ENCODE measurements at places on chromosomes 2 and 18. TPM values are rescaled to one million over a fixed set of nuclear protein-coding genes. Genes with fewer than 3 reads are reported as not detected.

Gene EIF2AK2
- total RNA-seq, result 29.4 TPM

Gene CCL20
- total RNA-seq, result not detected

Gene CCDC74A
- 4.3 TPM for total RNA-seq

Gene NEDD4L
- total RNA-seq, result 36.0 TPM

Gene IL36RN
- not detected for total RNA-seq

Gene ICOS
- total RNA-seq, result not detected

Gene CRYBA2
- total RNA-seq, result not detected

Gene IL37
- not detected for total RNA-seq

Gene KANSL3
- total RNA-seq, result 21.9 TPM

Gene KIF1A
- not detected for total RNA-seq

DNA sequence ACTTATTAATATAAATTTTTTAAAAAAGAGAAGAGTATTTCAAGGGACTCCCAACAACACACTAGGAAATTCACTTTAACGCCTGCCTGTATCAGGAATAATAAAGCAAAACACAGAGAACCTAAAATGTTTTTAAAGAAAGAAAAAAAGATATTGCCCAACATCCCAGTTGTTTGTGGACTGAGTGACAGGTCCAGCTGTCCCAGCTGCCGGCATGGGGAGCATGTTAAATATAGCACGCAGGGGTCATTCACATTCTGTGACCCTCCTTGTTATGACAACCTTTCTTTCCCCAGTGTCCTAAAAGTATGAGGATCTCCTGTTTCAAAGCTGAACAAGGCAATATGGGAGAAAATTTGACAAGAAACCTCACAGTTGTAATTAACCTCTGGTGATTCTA is 4.4 kb downstream of the KLHL41 start:
- H3K27me3 ChIP-seq, result no peaks in the 10 kb centered on the region
- no peak for DNase-seq
- H3K36me3 ChIP-seq, result no peaks in the 10 kb centered on the region
- H3K27ac ChIP-seq, result no peak overlapping the region
- no peak overlapping the region for H3K4me3 ChIP-seq

DNA sequence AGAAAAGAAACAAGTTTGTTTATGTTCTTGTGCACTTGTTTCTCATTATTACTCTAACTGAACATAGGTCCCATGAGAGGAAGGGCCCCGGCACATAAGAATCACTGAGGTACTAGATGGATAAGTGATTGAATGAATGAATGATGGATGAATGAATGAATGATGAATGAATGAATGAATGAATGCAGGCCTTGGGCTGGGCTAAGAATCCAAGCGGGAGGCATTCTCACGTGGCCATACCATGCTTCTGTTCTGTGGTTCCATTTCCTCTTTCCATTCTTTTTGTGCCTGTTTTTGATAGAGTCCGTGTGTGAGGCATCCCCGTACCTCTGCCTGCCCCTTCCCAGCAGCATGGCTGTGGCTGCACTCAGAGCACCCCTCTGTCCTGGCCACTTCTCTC is 94.8 kb downstream of the SH3BP4 start:
- peaks cover 45% of the 10 kb centered on the region for H3K4me1 ChIP-seq
- peaks cover 74% of the 10 kb centered on the region for H3K36me3 ChIP-seq
- no peak for DNase-seq
- H3K27me3 ChIP-seq, result no peaks in the 10 kb centered on the region
- H3K27ac ChIP-seq, result no peak overlapping the region

DNA sequence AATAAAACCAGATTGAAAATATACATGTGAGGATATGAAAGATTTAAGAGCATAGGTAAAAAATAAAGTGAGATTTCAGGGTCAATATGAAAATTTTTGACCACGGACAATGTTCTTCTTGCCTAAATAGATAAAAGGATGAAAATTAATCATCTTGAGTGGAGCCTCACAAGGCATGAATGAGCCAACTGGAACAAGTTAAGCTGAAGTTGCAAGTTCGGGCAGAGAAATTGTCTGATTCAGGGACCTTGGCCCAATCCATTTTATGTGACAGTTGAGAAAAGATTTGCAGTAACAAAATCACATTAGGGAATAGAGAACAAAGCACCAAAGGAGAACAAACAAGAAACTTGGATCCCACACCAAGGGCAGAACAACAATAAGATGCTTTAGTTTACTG is 305.3 kb downstream of the TMX3 start:
- no peak overlapping the region for H3K4me3 ChIP-seq
- no peaks in the 10 kb centered on the region for H3K4me1 ChIP-seq
- no peak overlapping the region for H3K27ac ChIP-seq
- no peaks in the 10 kb centered on the region for H3K27me3 ChIP-seq

- H3K27ac ChIP-seq, result no peak overlapping the region
- H3K4me1 ChIP-seq, result no peaks in the 10 kb centered on the region
Observed at GRCh38 chr18:12119358-12119757, 25.7 kb downstream of the ANKRD62 start.

GRCh38 chr2:19532547-19533196 is 174.2 kb upstream of the OSR1 start:
- DNase-seq, result no peak
- no peaks in the 10 kb centered on the region for H3K4me1 ChIP-seq
- H3K27me3 ChIP-seq, result no peaks in the 10 kb centered on the region

DNA sequence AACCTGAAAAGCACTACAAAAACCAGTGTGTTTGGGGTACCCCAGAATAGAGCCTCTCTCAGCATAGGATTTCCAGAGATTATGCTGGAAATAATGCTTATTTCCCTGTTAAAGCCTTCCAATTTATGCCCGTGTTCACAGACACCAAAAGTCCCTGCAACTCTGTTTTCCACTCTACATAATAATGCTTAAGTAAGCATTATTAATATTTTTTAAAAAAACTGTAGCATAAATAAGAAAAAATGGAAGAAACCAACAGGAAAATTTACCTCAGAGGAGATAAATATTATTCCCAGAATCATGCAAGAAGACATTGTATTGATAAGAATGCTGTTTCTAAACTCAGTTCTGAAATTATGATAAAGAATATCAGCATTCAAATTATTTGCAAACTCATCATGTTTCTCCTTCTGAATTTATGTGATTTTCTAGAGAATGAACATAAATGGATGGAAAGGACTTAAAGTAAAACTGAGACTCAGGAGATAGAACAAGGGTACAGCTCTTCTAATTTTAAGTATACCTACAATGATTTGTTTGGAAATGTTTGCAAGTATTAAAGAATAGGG is 241.7 kb downstream of the LRP1B start:
- no peaks in the 10 kb centered on the region for H3K36me3 ChIP-seq
- no peaks in the 10 kb centered on the region for H3K4me1 ChIP-seq
- DNase-seq, result no peak
- H3K4me3 ChIP-seq, result no peak overlapping the region
- no peak overlapping the region for H3K27ac ChIP-seq
- H3K27me3 ChIP-seq, result no peaks in the 10 kb centered on the region

DNA sequence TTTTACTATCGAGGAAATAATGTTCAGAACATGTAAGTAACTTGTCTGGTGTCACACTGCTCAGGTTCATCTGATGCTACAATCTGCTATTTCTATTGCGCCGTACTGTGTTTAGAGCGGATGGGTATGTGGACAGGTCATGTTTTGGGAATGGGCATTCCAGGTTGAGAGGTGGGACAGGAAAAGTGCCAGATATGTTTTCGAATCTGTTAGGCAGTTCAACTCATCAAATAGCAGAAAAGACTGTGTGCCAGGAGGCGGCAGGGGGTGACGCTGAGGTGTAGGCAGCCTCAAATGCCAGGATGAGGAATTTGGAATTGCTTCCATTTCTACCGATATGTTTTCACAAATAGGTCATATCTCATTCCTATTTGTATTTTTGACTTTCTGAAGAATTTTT is 123.8 kb downstream of the HRH4 start:
- no peak overlapping the region for H3K27ac ChIP-seq
- no peak overlapping the region for H3K4me3 ChIP-seq
- no peak for DNase-seq
- 0 out of 2 replicates have a peak, but pooled peaks cover 5% of the 10 kb centered on the region for H3K27me3 ChIP-seq

GRCh38 chr18:6207116-6207515 is 207.6 kb downstream of the L3MBTL4 start:
- H3K27ac ChIP-seq, result no peak overlapping the region
- peaks cover 22% of the 10 kb centered on the region for H3K4me1 ChIP-seq
- no peak for DNase-seq
- no peak overlapping the region for H3K4me3 ChIP-seq
- H3K36me3 ChIP-seq, result no peaks in the 10 kb centered on the region
- no peaks in the 10 kb centered on the region for H3K27me3 ChIP-seq

DNA sequence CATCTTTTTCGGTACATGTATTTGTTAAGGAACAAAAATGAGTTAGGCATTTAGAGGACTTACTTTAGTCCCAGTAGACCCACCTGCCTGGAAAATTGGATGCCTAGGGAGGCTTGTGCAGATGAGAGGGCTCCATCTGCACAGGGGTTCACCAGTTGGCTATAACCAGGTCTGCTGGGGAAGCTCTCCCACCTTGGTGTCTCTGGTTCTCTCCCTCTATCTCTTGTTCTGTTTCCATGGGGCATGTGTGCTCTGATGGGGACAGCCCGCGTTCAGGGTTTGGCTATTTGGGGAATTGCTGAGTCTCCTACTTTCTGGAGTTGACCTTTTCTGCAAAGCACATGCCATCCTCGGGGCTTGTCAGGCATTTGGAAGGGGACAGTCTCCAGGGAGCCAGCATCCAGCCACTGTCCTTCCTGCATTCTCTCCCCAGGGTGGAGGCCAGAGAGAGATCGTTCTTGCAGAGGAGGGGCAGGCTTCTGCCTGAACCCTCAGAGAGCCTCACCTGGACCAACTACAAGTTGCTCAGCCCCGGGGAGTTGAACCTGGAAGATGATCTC is 157.3 kb downstream of the KLHL29 start:
- no peaks in the 10 kb centered on the region for H3K36me3 ChIP-seq
- H3K27ac ChIP-seq, result no peak overlapping the region
- no peak overlapping the region for H3K4me3 ChIP-seq
- DNase-seq, result no peak

DNA sequence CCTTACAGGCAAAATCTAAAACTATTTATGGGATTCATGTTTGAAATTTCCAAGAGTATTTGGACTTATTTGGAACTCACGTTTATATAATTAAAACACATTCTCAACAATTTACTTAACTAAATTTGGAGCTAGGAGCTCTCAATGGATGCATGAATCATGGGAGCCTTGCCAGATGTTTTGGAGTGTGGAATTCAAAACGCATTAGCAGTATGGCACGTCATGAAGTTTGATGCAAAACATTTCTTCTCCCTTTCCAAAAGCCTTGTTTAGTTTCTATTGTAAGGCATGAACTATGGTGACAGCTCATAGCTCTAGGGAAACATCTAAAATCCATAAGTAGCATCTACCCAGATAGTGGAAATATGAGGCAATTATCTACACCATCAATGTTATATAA is 701.6 kb downstream of the SATB2 start:
- no peak for DNase-seq
- H3K27me3 ChIP-seq, result no peaks in the 10 kb centered on the region
- no peak overlapping the region for H3K27ac ChIP-seq

DNA sequence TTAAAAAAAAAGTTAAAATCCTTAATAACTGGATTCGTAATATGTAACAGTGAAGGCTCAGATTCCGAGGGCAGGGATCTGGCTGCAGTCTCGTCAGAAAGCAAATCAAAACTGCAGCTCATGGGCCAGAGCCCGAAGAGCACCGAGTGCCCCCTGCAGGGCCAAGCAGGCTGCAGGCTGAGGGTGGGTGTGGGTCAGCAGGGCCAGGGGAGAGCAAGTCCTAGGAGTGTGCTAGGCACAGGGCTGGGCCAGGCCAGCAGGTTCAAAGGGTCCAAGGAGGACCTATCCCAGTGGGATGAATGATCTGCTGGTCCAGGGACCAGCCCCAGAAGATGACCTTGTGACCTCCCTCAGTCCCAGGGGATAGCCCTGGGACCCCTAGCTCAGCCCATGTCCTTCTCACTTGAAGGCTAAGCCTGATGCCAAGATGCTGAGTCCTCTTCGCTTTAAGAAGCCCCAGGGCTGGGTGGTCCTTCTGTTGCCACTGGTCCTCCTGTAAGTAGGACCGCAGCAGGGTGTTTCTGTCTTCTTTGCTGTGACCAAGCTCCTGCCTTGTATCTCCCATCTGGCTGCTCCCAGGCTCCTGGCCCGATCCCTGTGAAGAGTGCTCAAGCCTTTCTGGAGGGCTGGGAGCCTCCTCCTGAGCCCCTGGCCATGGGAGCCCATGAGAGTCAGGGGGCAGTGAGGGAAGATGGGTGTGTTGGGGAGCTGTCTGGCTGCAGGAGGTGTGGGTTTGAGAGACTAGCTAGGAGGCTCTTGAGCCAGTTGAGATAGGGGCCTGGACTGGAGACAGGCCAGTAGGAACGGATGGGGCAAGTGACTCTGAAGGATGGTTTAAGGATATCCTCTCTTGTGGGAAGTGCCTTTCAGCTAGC is 150.7 kb downstream of the DYSF start:
- H3K4me3 ChIP-seq, result no peak overlapping the region
- H3K27me3 ChIP-seq, result no peaks in the 10 kb centered on the region
- no peak overlapping the region for H3K27ac ChIP-seq
- H3K4me1 ChIP-seq, result no peaks in the 10 kb centered on the region

DNA sequence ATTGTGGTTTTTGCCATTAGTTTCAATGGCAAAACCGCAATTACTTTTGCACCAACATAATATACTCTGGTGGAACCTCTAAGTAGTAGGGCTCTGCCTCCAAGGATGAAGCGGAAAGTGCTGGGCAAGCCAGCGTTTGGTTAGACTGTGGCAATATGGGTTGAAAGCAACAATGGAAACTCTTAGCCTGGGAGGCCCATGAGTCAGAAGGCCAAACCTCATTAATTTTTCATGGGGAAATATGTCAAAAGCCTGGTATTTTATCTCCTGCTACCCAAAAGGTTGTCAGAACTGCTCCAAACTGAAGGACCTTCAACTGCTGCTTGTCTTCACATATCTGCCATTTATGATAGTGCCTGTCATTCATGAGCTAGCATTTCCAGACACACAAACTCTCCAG is 179.1 kb upstream of the CYP26B1 start:
- no peak for DNase-seq
- no peak overlapping the region for H3K4me3 ChIP-seq
- H3K36me3 ChIP-seq, result no peaks in the 10 kb centered on the region

- H3K4me3 ChIP-seq, result no peak overlapping the region
- peaks cover 19% of the 10 kb centered on the region for H3K4me1 ChIP-seq
- peak; percentile 65 for DNase-seq
- no peaks in the 10 kb centered on the region for H3K36me3 ChIP-seq
Observed at GRCh38 chr18:55900380-55900779, 312.4 kb upstream of the TCF4 start.

GRCh38 chr18:55695091-55695490 is 107.1 kb upstream of the TCF4 start:
- H3K36me3 ChIP-seq, result no peaks in the 10 kb centered on the region
- no peak for DNase-seq
- no peaks in the 10 kb centered on the region for H3K27me3 ChIP-seq
- peaks cover 8% of the 10 kb centered on the region for H3K4me1 ChIP-seq
- peak overlapping the region; percentile 13 for H3K27ac ChIP-seq
- H3K4me3 ChIP-seq, result no peak overlapping the region

DNA sequence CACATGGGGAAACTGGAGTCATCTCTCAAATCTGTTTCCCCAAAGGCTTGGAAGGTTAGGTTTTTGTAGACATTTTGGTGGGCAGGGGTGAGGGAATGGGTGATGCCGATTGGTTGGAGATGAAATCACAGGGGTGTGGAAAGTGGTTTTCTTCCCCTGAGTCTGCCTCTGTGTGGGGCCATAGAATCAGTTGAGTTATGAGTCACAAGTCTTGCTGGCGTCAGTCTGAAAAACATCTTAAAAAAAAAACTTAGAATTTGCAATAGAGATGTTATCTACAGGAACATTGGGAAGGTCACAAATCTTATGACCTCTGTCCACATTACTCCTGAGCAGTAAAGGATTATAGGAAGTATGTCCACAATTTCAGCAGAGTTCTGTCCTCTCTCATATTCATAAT is 314.6 kb downstream of the CNTNAP5 start:
- no peaks in the 10 kb centered on the region for H3K36me3 ChIP-seq
- H3K4me1 ChIP-seq, result no peaks in the 10 kb centered on the region
- no peak for DNase-seq
- H3K27ac ChIP-seq, result no peak overlapping the region
- no peak overlapping the region for H3K4me3 ChIP-seq
